ENCODE measurements at places on chromosomes 1 and 21. TPM values are rescaled to one million over a fixed set of nuclear protein-coding genes. Genes with fewer than 3 reads are reported as not detected.

DCDC2B gene
- total RNA-seq = not detected

FAM78B gene
- 1.5 TPM for total RNA-seq

TNNI3K gene
- not detected for total RNA-seq

DNA sequence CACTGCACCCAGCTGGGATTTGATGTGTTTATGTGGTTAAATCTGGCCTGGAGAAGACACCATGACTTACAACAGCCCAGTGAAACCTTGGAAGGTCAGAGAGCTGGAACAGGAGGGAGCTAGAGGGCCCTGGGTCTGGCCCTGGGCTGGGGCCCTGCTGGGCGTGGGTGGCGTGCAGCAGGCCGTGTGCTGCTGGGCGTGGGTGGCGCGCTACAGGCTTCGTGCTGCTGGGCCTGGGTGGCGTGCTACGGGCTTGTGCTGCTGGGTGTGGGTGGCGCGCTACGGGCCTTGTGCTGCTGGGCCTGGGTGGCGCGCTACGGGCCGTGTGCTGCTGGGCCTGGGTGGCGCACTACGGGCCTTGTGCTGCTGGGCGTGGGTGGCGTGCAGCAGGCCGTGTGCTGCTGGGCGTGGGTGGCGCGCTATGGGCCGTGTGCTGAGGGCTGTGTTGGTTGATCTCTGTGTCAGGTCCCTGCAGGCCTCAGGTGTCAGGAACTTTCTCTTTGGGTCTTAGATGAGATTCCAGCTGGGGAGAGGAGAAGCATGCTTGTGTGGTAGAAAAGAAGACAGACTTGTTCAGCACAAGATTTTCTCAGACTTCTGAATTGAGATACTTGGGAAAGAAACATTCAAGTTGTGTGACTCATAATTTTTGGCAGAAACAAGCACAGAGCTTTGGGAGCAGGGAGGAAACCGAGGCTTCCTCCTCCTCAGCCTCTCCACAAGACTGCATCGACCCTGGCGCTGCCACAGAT is 66.0 kb downstream of the COL18A1 start:
- peak; percentile 82 for DNase-seq

DNA sequence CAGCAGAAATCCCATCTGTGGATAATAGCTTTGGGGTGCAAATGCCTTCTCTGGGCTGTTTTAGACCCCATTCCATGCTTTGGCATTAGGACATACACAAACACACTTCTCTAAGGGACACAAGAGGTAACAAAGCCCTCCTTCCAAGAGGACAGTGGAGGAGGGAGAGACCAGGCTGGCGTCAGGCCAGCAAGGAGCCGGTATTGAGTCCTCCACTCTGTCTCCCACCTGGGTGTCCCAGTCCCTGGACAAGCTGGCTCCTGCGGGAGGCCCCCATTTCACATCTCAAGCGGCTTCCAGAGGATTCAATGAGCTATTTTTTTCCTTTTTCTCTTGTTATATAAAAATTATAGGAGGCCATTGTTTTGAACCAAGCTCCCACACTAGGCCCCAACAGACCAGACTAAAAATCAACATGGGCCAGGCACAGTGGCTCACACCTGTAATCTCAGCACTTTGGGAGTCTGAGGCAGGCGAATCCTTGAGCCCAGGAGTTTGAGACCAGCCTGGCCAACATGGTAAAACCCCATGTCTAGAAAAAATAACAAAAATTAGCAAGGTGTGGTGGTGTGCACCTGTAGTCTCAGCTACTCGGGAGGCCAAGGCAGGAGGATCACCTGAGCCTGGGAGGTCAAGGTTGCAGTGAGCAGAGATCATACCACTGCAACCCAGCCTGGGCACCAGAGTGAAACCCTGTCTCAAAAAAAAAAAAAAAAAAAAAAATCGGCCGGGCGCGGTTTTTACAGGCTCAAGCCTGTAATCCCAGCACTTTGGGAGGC is 142.9 kb downstream of the TOMM20 start:
- DNase-seq = no peak

- no peak for DNase-seq
These were observed 25.3 kb downstream of the CHI3L2 start for GRCh38 chr1:111252786-111253185.

DNA sequence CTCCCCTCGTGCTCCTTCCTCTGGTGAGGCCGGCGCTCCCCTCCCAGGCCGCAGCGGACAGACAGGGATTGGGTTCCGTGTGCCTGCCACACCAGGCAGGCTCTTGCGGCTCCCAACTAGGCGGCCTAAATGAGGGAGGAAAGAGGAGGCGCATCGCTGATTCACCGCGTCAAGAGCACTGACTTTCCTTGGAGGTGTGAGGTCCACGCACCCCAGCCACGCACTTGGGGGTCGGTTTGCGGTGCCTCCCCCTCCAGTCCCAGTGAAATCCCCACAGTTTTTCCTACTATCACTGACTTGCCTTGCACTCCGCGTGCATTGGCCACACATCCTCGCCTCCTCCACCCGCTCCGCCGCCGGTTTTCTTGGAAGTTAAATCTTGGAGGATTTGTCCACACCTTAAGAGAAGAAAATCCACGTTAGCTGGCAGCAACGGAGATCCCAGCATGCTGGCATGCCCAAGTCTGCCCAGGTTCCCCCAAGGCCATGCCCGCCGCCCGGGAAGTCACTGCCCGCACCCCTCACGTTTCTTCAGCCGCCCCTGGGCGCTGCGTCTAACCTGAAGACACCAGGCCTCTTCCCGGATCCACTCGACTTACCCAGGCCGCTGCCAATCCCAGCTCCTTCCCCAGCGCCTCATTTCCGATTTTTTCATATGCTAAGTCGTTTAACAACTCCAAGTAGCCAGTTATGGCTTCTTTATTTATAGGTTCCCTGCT is 1.1 kb upstream of the FOXD3 start:
- DNase-seq = no peak

DNA sequence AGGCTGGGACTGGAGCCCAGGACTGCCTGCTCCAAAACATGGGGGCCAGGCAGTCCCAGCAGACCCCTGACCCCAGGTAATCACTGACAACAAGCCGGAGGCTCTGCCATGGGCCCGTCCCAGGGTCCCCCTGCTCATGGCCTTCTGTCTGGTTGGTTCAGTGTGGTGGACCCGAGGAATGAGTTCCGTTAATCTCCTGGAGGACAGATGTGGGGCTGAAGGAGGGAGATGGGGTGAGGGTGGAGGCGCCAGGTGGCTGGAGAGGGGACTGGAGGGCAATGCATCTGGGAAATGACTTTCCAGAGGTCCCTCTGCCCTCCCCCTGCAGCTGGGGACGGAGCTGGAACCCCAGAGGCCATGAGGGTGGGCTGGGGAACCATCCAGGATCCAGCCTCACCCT is 103.2 kb downstream of the EBNA1BP2 start:
- no peak for DNase-seq

DNA sequence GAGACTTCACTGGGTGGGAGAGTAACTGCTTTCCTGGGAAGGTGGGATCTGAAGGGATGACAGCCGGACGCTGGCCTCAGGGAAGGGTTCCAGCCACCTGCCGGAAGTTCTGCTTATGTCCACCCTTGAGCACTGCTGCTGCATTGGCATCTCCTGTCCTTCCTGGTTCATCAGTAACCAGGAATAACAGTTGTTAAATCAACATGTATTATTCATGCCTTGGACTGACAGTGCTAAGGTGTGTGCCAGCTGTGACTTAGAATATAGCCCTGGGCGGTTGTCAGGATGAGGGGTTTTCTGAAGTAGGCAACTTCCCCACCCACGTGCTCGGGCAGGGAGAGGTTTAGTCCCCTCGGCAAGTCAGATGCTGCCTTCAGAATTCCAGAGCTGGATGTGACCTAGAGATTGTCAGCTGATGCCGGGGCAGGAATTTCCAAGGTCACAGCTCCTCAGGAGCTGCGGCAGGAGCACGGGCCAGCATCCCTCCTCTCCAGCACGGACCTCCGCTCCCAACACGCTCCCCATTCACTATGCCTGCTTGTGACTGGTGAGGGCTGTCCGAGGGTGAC is 17.9 kb downstream of the CLDN14 start:
- no peak for DNase-seq

DNA sequence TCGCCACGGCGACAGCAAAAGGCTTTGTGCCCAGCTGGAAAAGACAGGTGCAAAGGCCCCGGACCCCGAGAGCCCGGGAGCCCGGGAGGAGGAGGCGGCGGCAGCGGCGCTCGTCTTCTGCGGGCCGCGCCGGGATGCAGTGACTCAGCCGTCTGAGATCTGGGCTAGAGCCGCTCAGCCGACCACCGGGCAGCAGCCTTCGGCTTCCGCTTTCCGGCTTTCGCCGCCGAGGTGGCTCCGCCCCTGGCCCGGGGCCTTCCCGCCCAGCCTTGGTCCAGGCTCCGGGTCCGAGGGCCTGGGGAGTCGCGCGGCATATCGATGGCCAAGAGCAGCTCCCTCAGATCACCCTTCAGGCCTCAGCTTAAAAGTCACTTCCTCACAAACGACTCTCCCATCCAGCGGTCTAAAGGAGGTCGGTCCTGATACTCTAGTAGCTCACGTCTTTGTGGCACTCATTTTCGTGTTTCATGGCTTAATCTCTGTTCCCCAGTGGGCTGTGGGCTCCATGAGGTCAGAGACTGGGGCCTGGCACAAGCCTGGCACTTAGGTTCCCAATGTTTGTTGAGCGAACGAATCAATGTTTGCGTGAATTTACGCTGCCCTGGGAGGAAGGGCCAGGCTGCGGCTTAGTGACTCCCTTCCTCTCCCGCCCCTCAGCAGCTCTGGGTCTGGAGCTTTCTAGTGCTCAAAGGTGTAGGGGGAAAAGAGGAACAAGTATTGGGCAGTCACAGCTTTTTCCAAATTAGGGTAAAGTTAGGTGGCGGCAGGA is at the start of gene PHTF1:
TSS of gene PHTF1 (minus strand) at position 154 of the 769 bp plus-strand sequence. CDS start 783 bp downstream, outside the sequence.
- DNase-seq = peak; percentile 69

DNA sequence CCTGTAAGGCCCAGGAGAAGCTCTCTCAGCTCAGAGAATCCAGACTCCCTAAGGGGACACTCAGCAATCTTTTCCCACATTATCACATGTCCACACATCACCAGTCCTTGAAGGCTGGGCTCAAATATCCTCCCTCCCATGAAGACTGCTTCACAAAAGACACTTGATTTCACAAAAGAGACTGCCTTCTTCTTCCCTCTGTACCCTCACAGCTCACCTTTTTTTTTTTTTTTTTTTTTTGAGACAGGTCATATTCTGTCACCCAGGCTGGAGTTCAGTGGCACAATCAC is 1.5 kb downstream of the CD58 start:
- DNase-seq = no peak

DNA sequence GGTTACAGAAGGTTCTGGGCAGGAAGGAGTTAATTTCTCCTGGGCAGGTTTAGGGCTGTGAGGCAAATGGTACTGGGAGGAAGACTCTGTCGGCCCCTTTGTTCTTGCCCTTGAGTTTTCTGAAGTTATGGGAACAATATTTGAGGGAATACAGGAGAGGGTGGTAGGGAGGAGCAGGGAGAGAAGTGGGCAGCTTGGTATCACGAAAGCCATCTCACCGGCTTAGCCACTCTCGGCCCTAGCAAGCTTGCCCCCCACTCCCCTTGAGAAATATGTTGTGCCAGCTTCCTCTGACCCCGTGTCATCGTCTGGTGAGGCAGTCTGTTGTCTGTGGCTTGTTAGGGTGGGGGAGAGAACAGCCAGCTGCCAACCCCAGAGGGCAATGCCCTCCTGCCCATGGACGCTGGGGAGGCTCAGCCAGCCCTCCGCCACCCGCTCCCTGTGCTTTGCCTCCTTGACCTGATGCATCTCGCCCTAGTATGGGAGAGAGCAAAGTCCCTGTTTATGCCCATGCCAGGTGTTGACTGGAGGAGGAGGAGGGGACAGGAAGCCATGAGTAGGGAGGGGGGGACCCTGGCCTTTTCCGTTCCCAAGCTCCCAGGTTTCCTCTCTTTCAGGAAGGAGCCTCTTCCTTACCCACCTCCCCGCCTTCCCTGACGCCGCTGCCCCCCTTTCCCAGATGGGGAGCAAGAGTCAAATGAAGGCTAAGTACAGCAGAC is 1.2 kb downstream of the EFNA1 start:
- peak; percentile 75 for DNase-seq

DNA sequence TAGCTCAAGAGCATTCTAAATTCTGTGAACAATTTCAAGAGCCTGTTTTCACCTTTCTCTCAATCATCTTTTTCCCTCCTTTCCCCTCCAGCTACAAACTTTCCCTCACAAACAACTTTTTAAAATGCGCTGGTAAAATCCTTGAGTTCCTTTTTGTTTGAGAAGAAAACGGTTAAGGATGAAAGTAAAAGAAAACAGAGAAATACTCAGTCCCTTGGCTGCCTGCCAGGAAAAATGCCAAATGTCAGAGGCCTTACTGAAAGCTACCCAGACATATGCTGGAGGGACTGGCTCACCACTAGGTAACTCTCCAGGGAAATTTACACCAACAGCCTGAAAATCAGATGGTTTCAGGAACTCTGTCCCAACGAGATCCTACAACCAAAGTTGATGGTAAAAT is 11.0 kb upstream of the SERBP1 start:
- DNase-seq = peak; percentile 64

GRCh38 chr1:109493805-109494539 is at the start of gene CYB561D1:
Gene CYB561D1 (plus strand): TSS chr1:109494094. CDS start chr1:109494140, 46 bp downstream.
- DNase-seq = peak; percentile 80

DNA sequence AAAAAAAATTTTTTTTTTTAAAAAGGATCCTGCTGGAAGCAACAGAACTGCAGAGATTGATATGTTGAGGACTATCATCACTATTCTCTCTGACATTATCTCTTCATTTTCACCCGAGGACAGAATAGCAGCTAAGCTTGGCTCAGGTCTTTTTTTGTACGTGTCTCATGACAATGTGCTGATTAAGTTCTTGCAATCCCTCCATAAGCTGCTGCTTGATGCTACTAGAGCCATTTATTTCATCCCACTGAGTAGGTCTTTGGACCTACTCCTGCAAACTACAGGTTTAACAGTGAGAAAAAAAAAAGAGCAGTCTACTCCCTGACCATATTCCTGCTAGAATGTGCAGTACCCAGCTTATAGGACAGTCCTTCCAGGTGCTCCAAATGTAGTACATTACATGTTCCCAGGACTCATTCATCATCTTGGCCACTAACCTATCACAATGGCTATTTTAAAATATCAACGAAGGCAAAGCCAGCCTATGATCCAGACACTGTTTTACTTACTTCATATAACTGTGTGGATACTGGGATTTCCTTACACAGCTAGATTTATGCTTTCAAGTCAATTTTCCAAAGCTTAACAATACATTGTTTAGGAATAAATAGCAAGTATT is 54.1 kb downstream of the ARHGAP29 start:
- DNase-seq = no peak
